ENCODE measurements at places on chromosomes 2 and 18.

DNA sequence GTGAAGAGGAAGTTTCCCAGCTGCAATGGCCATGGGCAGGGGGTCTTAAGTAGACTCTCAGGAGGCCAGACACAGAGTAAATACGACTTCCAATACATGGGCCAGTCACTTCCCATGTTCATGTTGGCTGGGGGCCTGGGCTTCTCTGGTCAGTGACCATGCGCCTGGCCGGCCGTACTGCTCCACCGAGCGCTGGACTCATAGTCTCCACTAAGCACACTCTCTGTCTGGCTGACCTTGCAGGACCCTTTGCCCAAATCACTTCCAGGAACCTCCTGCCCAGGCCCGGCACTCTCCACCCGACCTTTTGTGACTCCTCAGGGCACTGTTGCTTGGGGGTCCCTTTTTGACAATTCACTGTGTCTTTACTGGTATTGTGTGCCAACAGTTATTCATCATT, 69.3 kb downstream of the SOWAHC start:
- no peak for DNase-seq

GRCh38 chr2:44759823-44760222, 181.7 kb upstream of the SIX3 start:
- no peak for DNase-seq

GRCh38 chr2:217870528-217871011, 132.2 kb downstream of the TNS1 start:
- DNase-seq = no peak

DNA sequence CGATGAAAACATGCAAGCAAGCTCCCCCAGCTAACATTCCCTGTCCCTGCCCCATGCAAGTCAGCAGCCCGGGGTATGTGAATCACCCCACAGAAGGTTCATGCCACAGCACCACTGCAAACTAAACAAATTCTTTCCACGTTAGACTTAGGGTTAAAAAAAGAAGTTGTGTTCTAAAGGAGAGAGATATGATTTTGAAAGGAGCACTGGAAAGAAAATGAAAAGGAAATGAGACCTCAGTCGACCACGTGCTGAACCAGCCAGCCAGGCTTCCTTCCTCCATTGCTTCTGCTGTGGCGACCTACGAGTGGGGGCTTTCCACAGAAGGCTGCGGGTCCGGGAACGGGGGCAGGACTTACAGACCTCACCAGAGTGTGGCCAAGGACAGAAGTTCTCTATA, 52.0 kb downstream of the ARL4C start:
- no peak for DNase-seq

GRCh38 chr2:100422320-100423055, 5.0 kb upstream of the CHST10 start:
- DNase-seq = no peak

- no peak for DNase-seq
Observed at GRCh38 chr2:223187256-223187655, 135.3 kb downstream of the KCNE4 start.

- DNase-seq = no peak
Observed at GRCh38 chr2:70626254-70626990, 72.8 kb upstream of the TGFA start.

DNA sequence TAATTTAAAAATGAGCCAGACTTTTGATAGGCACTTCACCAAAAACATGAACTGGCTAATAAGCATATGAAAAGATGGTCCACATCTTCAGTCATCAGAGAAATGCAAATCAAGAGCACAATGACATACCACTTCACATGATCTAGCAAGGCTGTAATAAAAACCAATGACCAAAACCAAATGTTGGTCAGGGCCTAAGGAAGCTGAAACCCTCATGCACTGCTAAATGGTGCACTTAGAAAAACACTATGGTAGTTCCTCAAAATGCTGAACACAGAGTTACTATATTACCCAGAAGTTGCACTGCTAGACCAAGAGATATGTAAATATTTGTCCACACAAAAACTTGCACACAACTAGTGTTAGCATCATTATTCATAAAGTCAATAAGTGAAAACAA, 504.9 kb upstream of the SOX11 start:
- DNase-seq = no peak

GRCh38 chr18:10563886-10564285, 38.1 kb downstream of the NAPG start:
- DNase-seq = no peak

DNA sequence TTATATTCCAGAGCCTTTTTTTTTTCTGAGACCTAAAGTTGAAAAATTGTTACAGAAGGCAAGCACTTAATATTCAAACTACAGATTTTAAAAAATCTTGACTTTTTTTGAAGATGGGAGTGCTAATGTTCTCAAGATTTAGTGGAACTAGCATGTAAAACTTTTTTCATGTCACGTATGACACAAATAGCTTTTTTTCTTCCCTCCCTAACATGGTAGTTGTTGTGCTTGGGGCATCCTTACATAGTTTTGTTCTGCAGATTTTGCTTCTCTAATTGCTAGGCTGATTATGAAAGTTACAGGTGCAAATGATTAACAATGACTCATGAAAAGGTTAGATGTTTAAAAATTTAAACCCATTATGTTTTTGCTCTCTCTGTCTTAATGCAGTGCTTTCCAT, 3.0 kb downstream of the EML6 start:
- no peak for DNase-seq

DNA sequence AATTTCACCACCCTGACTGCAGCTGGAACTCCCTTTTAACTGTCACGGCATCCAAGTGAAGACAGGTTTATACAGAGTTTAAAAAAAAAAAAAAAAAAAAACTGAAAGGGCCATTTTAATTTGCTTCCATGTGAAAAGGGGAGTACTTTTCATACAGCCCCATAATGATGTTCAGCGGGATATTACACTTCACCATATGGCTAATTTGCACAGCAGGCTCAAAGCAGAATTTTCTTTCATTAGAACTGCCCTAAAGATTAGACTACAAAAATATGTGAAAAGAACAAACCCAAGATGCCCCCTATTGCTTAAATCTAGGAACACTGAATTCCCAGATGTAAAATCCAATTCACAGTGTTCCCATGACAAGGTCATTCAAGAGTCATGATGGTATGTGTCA, 301.8 kb downstream of the EXOC6B start:
- no peak for DNase-seq

- no peak for DNase-seq
Observed at GRCh38 chr2:68879296-68879695, 8.1 kb upstream of the BMP10 start.
